ENCODE measurements at places on chromosomes 5 and 9. TPM values are rescaled to one million over a fixed set of nuclear protein-coding genes. Genes with fewer than 3 reads are reported as not detected.

DNA sequence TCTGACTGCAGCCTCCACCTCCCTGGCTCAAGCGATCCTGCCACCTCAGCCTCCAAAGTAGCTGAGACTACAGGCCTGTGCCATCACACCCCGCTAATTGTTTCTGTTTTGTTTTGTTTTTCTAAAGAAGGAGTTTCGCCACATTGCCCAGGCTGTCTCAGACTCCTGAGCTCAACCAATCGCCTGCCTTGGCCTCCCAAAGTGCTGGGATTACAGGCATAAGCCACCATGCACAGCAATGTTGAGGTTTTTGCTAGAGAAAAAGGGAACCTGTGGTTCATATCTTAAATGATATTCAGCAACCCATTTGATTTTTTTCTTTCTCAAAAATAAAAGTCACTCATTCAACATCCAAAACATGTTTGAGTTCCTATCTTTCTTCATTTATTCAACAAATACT lies 20.4 kb upstream of the DELE1 start:
- no peak for DNase-seq

DNA sequence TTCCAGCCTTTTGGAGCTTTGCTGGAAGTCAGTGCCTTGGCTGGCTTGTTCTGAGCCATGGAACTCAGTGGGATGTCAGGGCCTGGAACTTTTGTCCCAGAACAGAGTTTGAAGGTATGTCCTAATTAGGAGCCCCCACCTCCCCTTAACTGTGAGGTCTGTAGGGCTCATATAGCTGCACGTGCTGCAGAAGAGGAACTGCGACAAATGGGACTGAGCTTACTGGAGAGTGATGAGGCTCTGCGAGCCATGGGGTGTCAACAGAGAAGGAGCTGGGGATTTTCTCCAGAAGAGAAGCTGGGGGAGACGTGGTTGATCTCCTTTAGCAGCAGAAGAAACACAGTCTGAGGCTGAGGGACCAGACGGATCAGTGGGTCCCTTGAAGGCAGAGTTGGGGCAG lies 10.9 kb downstream of the TMEM8B start:
- DNase-seq = no peak

GRCh38 chr9:2126331-2126803 lies 111.2 kb downstream of the SMARCA2 start:
- no peak for DNase-seq

DNA sequence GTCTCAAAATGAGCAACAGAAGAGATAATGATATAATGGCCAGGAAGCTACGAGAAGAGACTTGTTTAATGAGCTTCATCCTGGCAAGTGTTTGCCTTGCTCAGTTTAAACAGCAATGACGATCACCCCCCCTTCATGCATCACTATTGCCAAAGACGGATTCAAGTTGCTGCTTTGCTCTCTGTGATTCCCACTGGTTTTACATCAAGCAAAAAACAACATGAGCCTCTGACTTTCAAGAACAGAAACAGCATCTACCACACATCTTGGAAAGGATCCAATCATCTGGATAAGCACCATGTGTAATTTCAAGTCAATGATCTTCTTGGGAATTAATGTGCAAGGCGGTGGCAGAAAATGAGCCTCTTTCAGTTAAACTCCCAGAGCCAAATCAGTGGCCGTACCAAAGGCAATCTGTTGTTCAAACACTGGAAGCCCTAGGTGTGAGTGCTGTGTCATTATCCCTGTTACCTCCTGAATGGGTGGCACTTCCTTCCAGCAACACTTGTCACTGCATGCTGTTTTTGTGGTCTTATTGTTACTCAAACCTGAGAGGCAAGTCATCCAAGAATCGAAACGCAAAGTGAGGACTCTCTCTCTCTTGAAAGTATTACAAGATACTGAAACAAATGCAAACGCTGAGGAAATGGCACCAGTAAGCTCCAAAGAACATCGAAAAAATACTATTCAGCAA lies 72.8 kb downstream of the MED27 start:
- DNase-seq = no peak

Gene PDGFRB
- not detected for total RNA-seq

Gene IFNB1
- total RNA-seq = not detected

Data from HT-29 (cell line).